Activated naive CD8-positive, alpha-beta T cell treated with anti-CD3 and anti-CD28 coated beads for 36 hours (primary cell): ENCODE measurements at places on chromosomes 1 and 21. TPM values are rescaled to one million over a fixed set of nuclear protein-coding genes. Genes with fewer than 3 reads are reported as not detected.

The LRRC71 gene
- total RNA-seq = not detected

The GTF2B gene
- 42.8 TPM for total RNA-seq

The TDRD10 gene
- total RNA-seq = not detected

The SERBP1 gene
- 624 TPM for total RNA-seq
